ENCODE measurements at places on chromosomes 11 and 22. TPM values are rescaled to one million over a fixed set of nuclear protein-coding genes. Genes with fewer than 3 reads are reported as not detected.
A peak's percentile ranks its signal among the peaks of the same experiment; 100 is the strongest.

DNA sequence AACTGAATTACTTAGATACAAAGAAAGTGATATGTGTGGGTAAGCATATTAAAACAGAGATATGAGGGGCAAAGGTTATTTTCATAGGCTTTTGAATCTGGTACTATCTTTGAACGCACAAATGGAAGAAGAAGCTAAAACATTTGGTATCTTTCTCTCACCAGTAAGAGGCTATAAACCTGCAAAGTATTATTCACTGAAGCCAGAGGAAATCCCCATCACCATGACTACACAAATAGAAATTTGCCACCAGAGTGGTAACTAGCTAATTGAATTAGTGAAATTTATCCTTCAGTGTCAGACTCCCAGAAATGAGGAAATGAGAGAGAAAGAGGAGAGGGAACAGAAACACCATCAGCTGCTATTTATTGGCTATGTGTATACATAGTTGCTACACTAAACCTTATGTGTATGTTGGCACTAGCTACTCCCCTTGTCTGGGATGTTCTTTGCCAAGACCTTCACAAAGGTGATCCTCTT lies 503.4 kb downstream of the DLG2 start:
- DNase-seq: no peak

GRCh38 chr22:29187831-29188230 lies 17.9 kb upstream of the EMID1 start:
- no peak for DNase-seq

GRCh38 chr11:3995949-3996554 lies 98.5 kb upstream of the RRM1 start:
- DNase-seq: no peak

DNA sequence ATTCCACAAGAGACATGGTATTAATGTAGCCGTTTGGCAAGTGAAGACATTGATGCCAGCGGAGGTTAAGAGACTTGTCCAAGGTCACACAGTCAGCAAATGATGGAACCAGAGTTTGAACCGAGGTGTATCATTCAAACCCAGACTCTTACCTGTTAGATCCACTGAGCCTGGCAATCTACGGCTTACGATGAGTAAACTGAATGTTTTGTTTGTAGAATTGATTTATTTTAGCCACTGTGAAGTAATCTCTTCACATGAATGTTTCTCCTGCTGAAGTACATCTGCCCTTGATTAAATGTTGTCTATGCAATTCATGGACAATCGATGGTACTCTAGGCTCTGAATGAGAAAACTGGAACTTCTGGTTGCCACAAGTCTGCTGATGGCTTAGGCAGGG lies 155.5 kb upstream of the NAV2 start:
- DNase-seq: no peak

DNA sequence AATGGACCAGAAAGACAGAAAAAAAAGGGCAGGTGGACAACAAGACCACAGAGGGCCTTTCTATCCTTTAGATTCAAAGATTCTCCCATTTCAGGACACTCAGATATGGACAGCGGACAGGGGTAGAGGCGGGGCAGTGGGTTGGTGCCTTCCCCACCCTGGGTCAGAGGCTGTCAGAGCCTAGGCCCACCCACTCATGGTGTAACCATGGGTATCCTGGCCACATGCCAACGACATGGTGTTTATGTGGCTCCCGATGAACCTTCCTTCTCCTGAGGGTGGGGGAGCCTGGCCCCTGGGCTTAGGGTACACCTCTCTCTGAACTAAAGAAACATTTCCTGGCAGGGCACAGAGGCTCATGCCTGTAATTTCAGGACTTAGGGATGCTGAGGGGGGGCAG lies 14.3 kb upstream of the P2RY2 start:
- DNase-seq: no peak

GRCh38 chr22:49781289-49781782 lies 46.3 kb downstream of the BRD1 start:
- DNase-seq: no peak

- DNase-seq: no peak
Measured at GRCh38 chr11:17782145-17782544, 47.6 kb downstream of the KCNC1 start.

- DNase-seq: no peak
Measured at GRCh38 chr11:70110538-70111055, 32.5 kb downstream of the ANO1 start.

DNA sequence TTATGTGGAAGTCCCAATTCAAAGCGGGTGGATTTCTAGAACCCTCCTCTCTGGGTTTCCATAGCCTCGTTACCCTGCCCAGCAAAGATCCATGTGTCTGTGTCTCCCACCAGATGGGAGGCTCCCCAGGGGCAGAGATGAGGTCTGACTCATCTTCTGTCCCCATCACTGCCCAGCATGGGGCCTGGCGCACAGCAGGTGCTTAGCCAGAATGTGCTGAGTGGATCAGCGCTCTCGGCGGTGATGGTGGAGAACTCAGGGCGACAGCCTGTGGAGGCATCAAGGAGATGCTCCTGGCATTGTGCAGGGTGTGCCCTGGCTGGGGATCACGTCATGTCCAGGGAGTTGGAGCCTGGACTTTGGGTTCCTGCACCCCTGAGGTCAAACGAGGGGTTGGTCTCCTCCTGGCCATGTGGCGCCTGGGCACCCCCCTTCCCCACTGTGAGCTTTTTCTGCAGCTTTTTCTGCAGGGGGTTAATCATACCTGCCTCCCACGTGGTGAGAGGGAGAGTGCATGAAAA lies 46.1 kb upstream of the RFPL3 start:
- peak; percentile 47 for DNase-seq

DNA sequence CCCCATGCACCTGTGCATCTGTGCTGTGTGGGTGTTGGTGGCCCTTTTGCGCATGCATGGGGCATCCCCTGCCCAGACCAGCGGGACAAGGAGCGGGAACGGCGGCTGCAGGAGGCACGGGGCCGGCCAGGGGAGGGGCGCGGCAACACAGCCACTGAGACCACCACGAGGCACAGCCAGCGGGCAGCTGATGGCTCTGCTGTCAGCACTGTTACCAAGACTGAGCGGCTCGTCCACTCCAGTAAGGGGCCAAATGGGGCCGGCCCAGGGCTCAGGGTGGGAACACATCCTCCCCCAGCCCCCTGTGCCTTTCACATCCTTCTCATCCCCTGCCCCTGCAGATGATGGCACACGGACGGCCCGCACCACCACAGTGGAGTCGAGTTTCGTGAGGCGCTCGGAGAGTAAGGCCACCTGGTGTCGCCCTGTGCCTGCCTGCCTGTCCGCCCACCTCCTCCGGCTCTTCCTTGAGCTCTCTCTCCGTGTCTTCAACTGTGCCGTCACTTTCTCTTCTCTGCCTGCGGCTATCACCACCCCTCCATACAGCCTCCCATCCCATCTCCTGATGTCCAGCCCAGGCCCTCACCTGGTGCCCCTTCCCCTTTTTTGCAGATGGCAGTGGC lies 10.6 kb downstream of the SELENOM start:
- no peak for DNase-seq

GRCh38 chr22:35850831-35851230 lies 133.2 kb downstream of the APOL5 start:
- DNase-seq: no peak

DNA sequence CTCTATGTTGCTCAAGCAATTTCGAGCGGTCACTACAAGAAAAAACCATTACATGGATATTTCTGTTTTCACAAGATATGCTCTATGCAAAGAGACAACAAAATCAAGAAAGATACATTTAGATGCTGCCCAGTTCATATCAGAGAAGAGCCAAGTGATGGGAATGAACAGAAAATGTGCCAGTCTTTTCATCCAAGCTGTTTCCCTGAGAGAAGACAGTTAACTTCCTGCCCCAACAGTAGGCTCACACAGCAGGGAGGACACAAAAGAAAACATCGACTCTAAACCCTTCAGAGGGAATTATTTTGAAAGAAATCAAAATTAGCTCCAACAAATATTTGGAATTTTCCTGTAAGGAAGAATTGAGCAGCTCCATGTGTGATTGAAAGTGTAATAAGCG lies 11.6 kb downstream of the JAML start:
- no peak for DNase-seq

DNA sequence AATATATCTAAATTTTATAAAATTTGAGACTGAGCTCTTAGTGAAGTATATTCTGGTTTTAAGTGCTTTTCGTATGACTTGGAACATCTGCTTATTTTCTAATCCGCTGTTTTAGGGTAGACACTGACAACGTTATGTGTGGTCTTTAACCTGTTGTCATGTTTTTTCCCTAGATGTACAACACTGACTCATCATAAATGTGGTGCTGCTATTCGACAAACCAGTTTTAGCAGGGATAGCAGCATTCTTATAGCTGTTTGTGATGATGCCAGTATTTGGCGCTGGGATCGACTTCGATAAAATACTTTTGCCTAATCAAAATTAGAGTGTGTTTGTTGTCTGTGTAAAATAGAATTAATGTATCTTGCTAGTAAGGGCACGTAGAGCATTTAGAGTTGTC lies 23.8 kb upstream of the HIKESHI start:
- DNase-seq: no peak

DNA sequence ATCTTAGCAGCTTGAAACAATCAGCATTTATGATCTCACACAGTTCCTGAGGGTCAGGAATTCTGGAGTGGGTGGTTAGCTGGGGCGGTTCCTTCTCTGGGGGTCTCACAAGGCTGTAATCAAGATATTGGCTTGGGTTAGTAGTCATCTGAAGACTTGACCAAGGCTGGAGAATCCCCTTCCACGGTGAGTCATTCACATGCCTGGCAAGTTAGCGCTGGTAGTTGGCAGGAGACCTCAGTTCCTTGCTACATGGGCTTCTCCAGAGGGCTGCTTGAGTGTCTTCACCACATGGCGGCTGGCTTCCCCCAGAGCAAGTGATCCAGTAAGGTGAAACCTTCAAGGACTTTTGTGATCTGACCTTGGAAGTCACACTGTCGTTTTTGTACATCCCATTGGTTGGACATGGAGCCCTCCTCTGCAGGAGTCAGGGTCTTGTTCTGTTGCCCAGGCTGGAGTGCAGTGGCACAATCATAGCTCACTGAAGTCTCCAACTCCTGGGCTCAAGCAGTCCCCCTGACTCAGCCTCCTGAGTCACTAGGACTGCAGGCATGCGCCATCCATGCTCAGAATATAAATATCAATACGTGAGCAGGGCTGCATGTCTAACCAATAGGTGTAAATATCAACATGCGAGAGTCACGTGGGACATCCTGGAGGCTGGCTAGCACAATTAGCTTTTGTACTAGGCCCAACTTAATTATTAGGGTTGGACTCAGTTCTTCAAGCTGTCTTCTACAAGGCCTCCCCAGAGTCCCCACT lies 7.2 kb upstream of the NIPSNAP1 start:
- no peak for DNase-seq

DNA sequence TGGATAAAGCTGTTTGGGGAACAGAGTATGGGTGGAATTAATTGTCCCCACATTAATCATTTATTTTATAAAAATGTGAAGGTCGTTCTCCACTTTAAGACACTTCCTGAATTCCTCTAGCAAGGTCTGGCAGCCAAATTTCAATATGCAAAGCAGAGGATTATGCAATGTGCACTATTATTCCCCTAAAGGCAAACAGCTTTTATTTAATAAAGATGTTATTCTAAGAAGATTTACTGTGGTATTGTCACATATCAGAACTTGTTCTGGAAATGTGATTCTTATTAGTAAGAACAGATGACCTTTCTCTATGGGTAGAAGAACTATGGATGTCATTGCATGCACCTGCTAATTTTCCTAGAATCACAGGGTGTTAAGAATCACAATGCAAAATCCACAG lies 1128.8 kb upstream of the CCDC90B start:
- DNase-seq: no peak

The TYR gene
- not detected for total RNA-seq

The ZNF70 gene
- 6.2 TPM for total RNA-seq

The C11orf42 gene
- not detected for total RNA-seq

The SPCS2 gene
- total RNA-seq: 98.7 TPM

Measured in esophagus muscularis mucosa (tissue), 4 donors.